ENCODE measurements at places on chromosomes 7 and 10. TPM values are rescaled to one million over a fixed set of nuclear protein-coding genes. Genes with fewer than 3 reads are reported as not detected.

GRCh38 chr7:81694711-81695110 lies 75.1 kb downstream of the HGF start:
- H3K4me1 ChIP-seq: no peaks in the 10 kb centered on the region
- no peak overlapping the region for H3K27ac ChIP-seq

GRCh38 chr10:75347186-75347585 lies 54.4 kb downstream of the ZNF503 start:
- no peak overlapping the region for H3K27ac ChIP-seq
- H3K4me3 ChIP-seq: no peak overlapping the region
- DNase-seq: no peak
- no peaks in the 10 kb centered on the region for H3K36me3 ChIP-seq
- H3K27me3 ChIP-seq: no peaks in the 10 kb centered on the region
- H3K4me1 ChIP-seq: peaks cover 5% of the 10 kb centered on the region

- no peak overlapping the region for H3K27ac ChIP-seq
- H3K4me3 ChIP-seq: no peak overlapping the region
- no peak for DNase-seq
Measured at GRCh38 chr7:148045521-148045920, 545.0 kb upstream of the C7orf33 start.

DNA sequence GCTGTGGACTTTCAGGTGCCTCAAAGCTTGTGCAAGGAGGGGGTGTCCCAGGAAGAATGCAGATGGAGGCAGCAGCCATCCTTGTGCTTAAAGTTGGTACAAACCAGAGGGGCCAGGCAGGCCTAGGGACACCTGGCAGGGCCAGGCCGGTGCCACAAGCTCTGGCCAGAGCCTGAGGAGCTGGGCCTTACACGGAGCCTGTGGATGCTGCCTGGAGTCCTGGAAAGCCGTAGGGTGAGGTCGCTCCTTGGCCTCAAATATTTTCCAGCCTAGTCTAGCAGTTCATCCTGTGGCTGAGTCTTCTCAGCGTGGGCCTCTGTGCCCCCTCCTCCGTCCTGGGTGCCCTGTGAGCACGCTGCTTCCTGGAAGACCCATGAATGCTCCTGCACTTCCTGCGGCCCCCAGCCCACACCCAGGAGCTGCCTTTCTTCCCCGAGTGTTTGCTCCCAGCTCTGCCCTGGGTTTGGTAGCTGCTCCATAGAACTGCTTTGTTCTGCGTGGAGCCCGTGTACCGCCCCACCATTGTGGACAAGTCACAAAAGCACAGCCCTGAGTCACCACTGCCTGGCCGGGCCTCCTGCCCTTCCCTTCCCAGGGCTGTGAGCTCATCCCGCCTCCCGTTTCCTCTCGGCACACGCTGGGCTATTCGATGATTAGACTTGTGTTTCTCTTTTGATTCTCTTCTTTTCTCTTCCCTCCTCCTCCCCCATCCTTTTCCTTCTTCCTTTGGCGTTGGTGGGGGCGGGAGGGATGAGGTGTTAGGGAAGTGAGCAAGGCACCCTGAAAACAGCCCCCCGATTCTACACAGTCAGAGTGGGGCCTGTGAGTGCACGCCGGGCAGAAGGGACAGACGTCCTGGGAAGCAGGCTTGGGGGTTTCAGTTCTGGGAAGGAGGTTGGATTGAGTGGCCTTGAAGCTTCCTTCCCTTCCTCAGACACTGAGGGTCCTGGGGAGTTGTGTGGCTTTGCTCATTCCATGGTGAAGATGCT lies 73.2 kb upstream of the SHH start:
- no peak overlapping the region for H3K4me3 ChIP-seq
- peak; percentile 36 for DNase-seq

- no peaks in the 10 kb centered on the region for H3K4me1 ChIP-seq
- no peaks in the 10 kb centered on the region for H3K36me3 ChIP-seq
- no peak for DNase-seq
Measured at GRCh38 chr7:149830997-149831740, 7.0 kb upstream of the ZNF862 start.

- H3K36me3 ChIP-seq: no peaks in the 10 kb centered on the region
- peaks cover 15% of the 10 kb centered on the region for H3K4me1 ChIP-seq
- H3K4me3 ChIP-seq: no peak overlapping the region
- no peaks in the 10 kb centered on the region for H3K27me3 ChIP-seq
Measured at GRCh38 chr7:77466450-77466849, 50.3 kb upstream of the GSAP start.

- H3K4me3 ChIP-seq: no peak overlapping the region
- no peak overlapping the region for H3K27ac ChIP-seq
- no peaks in the 10 kb centered on the region for H3K27me3 ChIP-seq
- no peak for DNase-seq
- peaks cover 13% of the 10 kb centered on the region for H3K4me1 ChIP-seq
- H3K36me3 ChIP-seq: peaks cover 29% of the 10 kb centered on the region
Measured at GRCh38 chr7:130021105-130021834, 29.9 kb downstream of the ZC3HC1 start.

GRCh38 chr10:78744056-78744455 lies 324.7 kb upstream of the ZMIZ1 start:
- no peak overlapping the region for H3K4me3 ChIP-seq
- peaks cover 11% of the 10 kb centered on the region for H3K27me3 ChIP-seq
- H3K36me3 ChIP-seq: no peaks in the 10 kb centered on the region
- no peak overlapping the region for H3K27ac ChIP-seq

GRCh38 chr10:79381804-79382221 lies 34.5 kb downstream of the PPIF start:
- H3K4me3 ChIP-seq: no peak overlapping the region
- no peak for DNase-seq
- no peaks in the 10 kb centered on the region for H3K4me1 ChIP-seq
- H3K27ac ChIP-seq: no peak overlapping the region
- H3K36me3 ChIP-seq: no peaks in the 10 kb centered on the region
- no peaks in the 10 kb centered on the region for H3K27me3 ChIP-seq

GRCh38 chr7:101815826-101816594 lies 1.4 kb upstream of the CUX1 start:
- no peaks in the 10 kb centered on the region for H3K36me3 ChIP-seq
- peak overlapping the region; percentile 51 for H3K4me3 ChIP-seq
- peaks cover 15% of the 10 kb centered on the region for H3K4me1 ChIP-seq
- H3K27me3 ChIP-seq: no peaks in the 10 kb centered on the region
- H3K27ac ChIP-seq: no peak overlapping the region

- H3K4me3 ChIP-seq: no peak overlapping the region
- no peak for DNase-seq
- H3K27ac ChIP-seq: no peak overlapping the region
- no peaks in the 10 kb centered on the region for H3K27me3 ChIP-seq
Measured at GRCh38 chr7:49093218-49093617, 168.9 kb downstream of the CDC14C start.

DNA sequence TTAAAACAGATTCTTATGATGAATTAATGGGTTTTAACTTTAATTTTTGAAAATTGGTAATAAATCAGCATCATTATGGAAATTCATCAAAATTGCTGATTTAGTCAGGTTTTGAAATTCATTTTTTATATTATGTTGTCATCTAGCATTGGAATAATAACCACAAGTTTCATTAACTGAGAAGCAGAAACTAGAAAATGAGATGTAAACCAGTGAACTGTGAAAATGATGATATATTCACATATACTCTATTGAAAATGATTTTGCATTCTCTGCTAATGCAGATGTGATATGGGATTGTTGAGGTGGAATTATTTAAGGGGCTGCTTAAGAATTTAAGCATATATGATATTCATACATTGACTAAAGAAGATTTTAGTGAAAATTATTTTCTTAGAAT lies 316.1 kb upstream of the FZD1 start:
- no peaks in the 10 kb centered on the region for H3K27me3 ChIP-seq
- DNase-seq: no peak
- H3K4me1 ChIP-seq: no peaks in the 10 kb centered on the region
- no peak overlapping the region for H3K4me3 ChIP-seq
- no peak overlapping the region for H3K27ac ChIP-seq
- H3K36me3 ChIP-seq: no peaks in the 10 kb centered on the region

DNA sequence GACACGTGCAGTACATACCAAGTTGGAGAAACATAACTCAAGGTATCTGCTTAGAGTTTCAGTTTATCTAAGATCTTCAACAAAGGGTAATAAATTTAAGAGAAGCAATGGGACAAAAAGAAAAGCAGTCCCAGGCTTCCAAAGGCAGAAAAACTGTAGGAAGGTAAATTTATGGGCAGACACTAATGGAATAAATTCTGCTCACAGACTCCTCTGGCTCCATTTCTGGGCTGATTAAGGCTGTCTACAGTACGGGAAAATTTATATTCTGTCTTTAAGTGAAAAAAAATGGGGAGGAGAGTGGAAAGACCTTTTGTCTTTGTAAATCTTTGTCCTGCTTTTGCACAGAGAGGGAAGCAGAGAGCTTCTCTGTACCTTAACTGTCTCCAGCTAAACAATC lies 587.5 kb upstream of the IGFBP3 start:
- no peak overlapping the region for H3K27ac ChIP-seq
- H3K36me3 ChIP-seq: no peaks in the 10 kb centered on the region
- DNase-seq: no peak
- peaks cover 16% of the 10 kb centered on the region for H3K4me1 ChIP-seq

DNA sequence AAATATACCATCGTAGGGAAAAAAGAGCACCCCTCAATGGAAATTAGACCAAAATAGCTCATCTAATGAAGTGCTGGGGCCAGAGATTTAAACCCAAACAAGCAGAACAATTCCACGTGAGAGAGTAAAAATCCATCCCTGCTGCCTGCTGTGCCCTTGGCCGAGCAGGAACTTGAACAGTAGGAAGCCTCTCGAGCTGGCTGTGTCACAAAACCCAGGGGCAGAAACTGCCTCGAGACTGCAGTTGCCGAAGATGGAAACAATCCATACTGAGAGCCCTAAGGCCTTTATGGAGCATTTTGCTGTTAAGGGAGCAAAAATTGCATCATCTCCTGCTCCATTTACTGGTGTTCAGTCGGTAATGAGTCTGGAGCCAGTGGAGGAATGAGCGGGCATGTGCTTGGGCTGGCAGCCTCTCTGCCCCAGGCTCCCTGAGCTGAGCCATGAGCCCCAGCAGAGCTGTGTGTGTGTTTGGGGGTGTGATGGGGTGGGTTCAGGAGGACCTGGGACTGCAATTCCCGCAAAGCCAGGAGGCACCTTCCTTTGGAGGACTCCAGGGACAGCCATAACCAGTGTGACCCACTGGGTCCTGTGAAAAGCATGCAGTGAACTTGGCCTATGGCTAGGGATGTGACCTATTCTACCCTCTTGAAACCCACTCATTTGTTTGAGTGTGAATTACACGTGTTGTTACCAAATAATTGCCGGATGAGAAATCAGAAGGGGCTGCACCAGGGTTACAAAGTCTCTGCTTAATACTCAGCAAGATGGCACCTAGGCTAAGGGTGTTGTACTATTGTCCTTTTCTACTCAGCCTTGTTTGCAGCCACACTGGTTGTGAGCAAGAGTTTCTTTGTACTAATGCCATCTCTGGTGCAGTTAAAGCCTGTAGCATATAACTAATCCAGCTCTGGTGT lies 58.3 kb downstream of the CDHR3 start:
- H3K27me3 ChIP-seq: no peaks in the 10 kb centered on the region
- no peaks in the 10 kb centered on the region for H3K36me3 ChIP-seq
- no peak overlapping the region for H3K4me3 ChIP-seq
- H3K27ac ChIP-seq: no peak overlapping the region
- DNase-seq: no peak

DNA sequence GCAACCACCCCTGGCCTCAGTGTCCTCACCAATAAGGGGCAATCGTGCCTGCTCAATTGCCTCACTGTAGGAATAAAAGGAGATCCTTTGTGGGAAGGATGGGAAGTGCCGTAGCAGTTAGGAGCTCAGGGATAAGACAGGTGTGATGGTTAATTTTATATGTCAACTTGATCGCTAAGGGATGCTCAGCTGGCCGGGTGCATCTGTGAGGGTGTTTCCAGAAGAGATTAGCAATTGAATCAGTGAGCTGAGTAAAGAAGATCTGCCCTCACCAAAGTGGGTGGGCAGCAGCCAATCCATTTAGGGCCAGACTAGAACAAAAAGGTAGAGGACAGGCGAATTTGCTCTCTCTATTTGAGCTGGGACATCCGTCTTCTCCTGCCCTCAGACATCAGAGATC lies 46.3 kb downstream of the BUB3 start:
- H3K36me3 ChIP-seq: no peaks in the 10 kb centered on the region
- no peak overlapping the region for H3K4me3 ChIP-seq
- no peak for DNase-seq
- H3K4me1 ChIP-seq: peaks cover 17% of the 10 kb centered on the region

ZC3HAV1L gene
- 34.8 TPM for total RNA-seq

HOXA9 gene
- total RNA-seq: 2.5 TPM

SYCE1 gene
- not detected for total RNA-seq

TUBAL3 gene
- total RNA-seq: 0.52 TPM

MMD2 gene
- total RNA-seq: not detected

ACTL6B gene
- total RNA-seq: not detected

WNT8B gene
- not detected for total RNA-seq

Data from PC-9 (cell line).